Smooth muscle cell of the brain vasculature (primary cell): ENCODE measurements at places on chromosomes 16 and 17.

DNA sequence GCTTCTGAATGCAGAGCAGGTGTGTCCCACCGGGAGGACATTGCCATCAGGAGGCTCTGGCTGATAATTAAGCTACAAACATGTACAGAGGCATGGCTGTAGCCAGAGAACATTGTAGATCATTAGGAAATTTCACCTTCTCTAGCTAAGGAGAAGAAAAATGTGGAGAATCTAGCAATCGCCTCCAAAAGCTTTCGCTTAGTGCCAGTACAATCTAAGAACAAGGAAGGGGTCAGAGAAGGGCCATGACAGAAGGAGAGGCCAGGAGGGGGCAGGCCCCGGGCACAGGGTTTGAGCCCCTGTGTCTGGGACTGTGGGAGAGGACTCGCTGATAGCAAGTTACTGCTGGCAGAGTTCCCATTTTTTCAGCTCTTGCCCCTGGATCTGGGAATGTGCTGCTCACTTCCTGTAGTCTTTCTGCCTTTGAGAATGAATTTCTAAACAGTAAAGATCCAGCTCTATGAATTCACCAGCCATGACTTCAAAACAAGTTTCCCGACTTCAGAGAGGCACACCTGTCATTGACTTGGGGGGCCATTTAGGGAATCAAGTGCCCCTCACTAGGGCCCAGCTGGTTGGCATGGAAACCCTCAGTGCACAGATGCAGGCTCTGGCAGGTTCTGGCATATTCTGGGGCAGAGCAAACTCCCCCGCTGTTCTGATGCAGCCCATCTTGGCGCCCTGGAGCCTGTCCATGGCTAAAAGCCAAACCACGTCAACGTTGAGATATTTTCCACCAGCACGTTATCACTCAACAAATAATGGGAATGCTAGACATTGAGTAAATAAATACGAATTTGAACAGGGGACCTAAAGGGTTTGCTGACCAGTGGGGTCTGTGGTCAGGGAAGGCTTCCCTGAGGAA lies 59.5 kb upstream of the CACNG4 start:
- DNase-seq = peak; percentile 28

GRCh38 chr16:49928176-49929041 lies 72.5 kb upstream of the ZNF423 start:
- DNase-seq = no peak

GRCh38 chr17:75144816-75145512 lies 9.3 kb downstream of the JPT1 start:
- DNase-seq = no peak

DNA sequence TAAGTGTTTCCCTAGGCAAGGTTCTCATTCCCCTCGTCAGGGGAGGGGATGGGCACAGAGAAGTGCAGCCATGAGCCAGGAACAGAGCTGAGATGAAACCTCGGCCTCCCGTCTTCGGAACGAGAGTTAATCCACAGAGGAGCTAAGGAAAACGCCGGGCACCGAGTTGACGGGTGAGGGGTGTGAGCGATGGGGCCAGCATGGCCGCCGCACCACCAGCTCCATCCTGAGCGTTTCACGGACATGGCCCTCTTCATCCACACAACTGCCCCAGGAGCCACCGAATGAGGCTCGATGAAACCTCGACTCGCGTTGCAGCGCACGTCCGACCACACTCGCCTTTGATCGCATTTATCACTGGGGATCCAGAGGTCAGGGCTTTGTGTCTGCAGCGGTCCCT lies 21.5 kb downstream of the CA5A start:
- no peak for DNase-seq

- DNase-seq = no peak
These were observed 54.5 kb downstream of the TENT4B start for GRCh38 chr16:50207652-50208051.

- no peak for DNase-seq
These were observed 22.4 kb downstream of the GAA start for GRCh38 chr17:80123791-80124190.

GRCh38 chr17:74936470-74936799 lies 737 bp downstream of the OTOP3 start:
- no peak for DNase-seq

DNA sequence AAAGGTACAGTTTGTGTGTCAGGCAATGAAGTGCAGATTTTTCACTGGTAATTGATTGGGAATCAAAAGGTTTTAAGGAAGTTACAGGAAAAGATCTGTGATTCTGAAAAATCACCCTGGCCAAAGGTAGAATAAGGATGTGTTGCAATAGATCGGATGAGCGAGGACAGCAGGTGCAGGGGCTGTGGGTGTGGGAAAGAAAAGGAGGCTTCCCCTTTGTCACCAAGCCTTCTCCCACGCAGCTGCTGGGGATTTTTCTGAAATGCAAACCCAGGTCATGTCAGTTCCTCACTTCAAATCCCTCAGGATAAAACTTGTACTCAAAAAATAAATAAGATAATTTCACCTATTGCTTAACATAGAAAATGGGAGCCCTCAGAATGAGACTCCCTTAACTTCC lies 47.9 kb upstream of the ARHGAP17 start:
- DNase-seq = no peak

- no peak for DNase-seq
These were observed 409.4 kb upstream of the ERCC4 start for GRCh38 chr16:13510425-13511151.

GRCh38 chr16:83936581-83937165 lies 16.4 kb upstream of the OSGIN1 start:
- no peak for DNase-seq

DNA sequence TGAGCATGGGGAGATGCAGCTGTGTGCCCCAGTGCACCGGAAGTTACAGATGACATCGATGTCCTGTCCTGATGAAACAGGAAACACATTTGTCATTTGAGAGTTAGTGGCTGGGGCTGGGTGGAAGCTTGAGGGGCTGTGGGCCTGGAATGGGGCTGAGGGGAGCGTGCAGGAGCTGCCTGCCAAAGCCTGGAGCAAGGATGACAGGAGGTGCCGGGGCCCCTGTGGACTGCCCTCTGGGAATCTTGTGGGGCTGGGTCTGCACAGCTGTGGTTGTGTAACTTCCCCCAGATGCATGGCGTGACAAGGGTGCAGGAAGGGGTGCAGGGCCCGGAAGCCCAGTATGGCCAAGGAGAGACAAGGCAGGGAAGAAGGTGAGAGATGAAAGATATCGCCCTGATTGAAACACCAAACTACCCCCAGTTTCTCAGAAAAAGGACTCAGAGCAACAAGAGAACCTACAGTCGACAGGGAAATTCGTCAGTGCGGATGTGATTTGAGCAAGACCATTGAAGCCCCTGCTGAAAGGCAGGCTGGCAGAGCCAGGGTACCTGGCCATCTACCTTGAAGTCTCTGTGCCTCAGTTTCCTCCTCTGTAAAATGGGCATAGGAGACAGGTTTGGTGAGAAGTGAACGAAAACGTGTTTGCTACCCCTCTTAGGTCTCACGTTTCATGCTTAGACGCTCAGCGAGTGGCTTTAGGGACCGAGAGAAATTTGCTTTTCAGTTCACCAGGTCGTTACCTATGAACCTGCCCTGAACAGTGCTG lies 8.8 kb downstream of the MMP25 start:
- no peak for DNase-seq

GRCh38 chr16:89111263-89111662 lies 17.6 kb downstream of the ACSF3 start:
- DNase-seq = no peak

DNA sequence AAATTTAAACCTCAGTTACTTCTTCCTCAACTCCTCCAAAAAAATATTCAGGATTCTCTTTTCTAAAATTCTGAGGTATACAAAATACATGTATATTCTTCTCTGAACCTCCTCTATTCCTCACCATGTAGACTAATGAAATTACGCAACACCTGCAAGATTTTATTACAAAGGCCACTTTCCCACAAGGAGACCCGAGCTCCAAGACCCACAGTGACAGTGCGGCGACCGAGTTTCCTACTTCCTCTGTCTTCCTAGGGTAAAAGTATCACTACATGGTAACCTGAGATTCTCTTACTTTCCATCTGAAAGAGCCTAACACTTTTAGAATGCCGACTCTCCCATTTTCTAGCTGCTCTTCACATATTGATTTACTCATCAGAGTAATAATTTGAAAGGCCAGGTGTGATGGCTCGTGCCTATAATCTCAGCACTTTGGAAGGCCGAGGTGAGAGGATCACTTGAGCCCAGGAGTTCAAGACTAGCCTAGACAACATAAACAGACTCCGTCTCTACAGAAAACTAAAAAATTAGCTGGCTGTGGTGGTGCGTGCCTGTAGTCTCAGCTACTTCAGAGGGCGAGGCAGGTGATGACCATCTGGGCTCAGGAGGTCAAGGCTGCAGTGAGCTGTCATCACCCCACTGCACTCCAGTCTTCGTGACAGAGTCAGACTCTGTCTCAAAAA lies 35.7 kb downstream of the CYTH1 start:
- no peak for DNase-seq

DNA sequence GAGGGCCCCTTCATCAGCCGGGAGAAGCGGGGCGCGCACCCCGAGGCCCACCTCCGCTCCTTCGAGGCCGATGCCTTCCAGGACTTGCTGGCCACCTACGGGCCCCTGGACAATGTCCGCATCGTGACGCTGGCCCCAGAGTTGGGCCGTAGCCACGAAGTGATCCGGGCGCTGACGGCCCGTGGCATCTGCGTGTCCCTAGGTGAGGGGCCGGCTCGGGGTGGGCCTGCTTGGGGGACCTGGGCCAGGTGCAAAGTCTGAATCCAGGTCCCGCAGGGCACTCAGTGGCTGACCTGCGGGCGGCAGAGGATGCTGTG lies 3.5 kb downstream of the CEMP1 start:
- no peak for DNase-seq

GRCh38 chr17:14845591-14846281 lies 419.4 kb downstream of the PMP22 start:
- no peak for DNase-seq

GRCh38 chr16:73882651-73883050 lies 414.0 kb upstream of the PSMD7 start:
- no peak for DNase-seq

GRCh38 chr17:62933501-62934385 lies 32.3 kb upstream of the TANC2 start:
- DNase-seq = no peak

DNA sequence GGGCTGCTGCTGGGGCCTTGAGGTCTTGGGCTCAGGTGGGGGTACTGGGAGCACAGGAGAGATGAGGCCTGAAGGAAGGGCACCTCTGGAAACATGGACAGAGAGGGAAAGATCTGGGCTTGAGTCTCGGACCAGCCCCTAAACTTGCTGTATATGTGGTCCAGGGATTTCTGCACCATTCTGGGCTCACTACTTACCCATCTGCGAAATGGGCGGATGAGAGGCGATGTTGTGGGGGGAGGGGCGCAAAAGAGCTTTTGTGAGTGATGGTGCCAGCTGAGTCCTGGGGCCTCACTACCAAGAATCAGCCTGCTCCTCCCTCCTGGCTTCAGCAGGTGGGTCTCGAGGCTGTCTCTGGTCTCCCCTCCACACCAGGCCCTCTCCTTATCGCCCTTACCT lies 285 bp downstream of the C17orf99 start:
- no peak for DNase-seq

DNA sequence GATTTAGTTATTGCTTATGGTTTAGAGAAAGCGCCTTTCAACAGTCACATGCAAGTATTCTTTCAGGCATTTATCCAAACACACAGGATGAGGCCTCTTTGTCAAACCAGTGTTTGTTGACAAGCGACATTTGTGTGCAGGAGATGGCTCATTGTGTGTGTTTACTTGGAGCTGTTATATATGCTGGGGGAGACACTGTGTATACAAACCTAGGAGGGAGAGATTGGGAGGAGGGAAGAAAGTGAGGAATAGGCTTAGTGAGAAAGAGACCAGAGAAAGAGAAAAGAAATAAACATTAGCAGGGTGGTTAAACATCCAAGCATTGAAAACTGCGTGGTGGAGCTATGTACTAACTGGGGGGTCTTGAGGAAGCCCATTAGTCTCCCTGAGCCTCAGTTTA lies 437.6 kb downstream of the MAF start:
- DNase-seq = no peak

GRCh38 chr17:63494300-63494928 lies 17.6 kb downstream of the ACE start:
- no peak for DNase-seq

DNA sequence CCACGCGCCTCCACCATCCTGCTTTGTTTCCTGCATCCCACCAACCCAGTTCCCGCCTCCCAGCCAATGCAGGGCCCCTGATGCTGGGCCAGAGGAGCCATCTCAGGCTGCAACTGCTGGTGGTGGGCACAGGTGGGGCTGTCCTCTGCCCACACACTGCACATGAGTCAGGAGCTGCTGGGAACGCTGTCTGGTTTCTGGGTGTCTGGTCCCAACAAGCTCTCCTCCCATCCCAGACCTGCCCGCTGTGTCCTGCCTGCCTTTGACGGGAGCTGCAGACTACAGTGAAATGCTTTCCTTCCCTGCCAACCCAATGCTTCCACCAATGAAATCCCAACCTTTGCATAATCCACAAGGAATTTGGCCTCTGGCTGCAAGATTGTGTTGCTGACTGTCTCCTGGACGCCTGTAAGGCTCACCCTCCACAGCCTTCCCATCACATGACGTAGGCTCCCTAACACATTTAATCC lies 98.9 kb downstream of the N4BP1 start:
- DNase-seq = no peak

DNA sequence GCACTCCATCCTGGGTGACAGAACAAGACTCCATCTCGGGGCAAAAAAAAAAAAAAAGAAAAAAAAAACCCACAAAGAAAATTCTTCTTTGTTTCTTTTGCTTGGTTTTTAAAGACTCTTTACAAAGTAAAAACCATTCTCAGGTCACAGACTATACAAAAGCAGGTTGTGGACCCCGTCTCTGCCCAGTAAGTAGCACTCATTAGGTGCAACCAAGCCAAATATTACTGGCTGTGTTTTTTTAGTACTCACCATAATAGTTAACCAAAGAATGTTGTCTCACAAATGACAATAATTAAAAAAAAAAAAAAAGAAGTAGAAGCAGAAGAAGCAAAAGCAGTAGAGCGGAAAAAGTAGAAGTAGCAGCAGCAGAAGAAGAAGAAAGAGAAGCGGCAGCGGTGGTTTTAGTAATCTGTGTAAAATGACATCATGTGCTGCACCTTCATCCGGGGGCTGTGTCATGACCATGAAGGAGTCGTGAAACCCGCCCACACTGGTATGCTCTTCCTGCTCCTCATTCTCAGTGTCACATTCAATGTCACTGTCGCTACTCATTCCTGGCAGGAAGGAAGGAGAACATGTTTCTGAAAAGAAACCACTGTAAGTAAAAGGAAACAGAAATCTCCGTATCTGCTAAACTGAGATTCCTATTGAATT lies 105.4 kb downstream of the TRIM37 start:
- no peak for DNase-seq
